GM13977 (cell line): ENCODE measurements at places on chromosomes 12 and 14.

DNA sequence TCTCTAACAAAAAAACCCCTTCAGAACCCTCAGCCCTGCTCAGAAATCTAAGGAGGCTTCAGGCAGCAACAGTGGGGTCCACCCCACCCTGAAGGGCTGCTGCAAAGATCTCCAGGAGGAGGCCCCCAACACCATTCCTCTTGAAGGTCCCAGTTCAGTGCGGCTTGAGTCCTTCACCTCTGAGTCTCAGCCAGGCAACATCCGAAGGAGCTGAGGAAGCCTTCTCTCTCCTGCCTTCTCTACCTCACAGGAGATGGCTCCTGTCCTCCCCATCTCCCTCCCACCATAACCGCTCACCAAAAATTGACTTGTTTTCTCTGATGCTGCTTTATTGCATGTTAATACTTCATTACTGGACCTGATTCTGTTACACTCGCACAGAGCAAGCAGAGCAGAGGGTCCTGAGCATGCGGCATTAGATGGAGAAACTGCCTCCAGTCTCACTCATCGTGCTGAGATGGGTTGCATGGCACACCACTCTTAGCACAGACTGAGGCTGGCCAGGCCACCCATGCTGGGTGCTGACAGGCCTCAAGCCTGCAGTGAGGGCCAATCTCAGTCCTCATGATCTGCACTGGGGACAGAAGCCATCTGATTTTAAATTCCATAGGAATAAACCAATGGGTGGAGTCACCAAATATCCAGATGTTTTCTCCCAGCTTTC lies 224.8 kb downstream of the CACNA1C start:
- no peak for DNase-seq

DNA sequence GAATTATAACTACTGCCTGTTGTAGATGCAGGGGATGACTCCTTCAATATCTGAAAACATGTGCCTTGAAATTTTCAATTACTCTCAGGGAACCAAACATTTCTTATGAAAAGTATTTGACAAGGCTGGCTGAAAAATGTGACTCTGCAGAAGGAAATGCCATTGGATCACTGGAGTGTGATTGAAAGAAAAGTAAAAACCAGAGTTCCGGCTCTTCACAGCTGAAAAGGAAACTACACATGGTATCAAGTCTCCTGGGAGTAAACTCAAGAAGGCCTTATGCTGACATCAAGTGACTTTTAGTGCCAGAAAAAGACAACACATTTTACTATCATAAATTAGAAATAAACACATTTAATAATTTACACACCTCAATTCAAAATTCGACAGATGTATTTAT lies 693.0 kb downstream of the LRFN5 start:
- no peak for DNase-seq

- no peak for DNase-seq
These were observed 23.3 kb downstream of the PAPLN start for GRCh38 chr14:73260574-73260973.

DNA sequence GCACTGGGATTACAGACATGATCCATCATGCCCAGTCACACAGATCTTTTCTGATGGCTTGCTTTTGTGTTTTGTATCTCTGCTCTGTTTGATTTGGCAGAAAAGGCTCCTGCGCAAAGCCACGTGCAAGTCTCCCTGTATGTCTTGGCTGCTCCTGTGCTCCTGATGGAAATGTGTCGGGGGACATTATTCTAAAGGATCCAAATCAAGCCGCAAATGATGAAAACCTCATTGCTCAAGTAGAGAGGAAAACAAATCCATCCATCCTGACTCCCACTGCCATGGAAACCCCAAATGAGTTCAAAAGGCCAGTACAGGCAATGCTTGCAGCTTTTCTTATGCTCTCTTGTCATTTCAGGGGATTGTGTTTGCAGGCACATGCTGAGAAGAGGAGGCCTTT lies 93.8 kb downstream of the NDUFA12 start:
- DNase-seq: no peak

- no peak for DNase-seq
These were observed 307.2 kb downstream of the ADGRD1 start for GRCh38 chr12:131260954-131261353.
